HS-5 (cell line): ENCODE measurements at places on chromosomes 3 and 15.

GRCh38 chr15:41483519-41483918, 10.2 kb upstream of the ITPKA start:
- no peak for DNase-seq

DNA sequence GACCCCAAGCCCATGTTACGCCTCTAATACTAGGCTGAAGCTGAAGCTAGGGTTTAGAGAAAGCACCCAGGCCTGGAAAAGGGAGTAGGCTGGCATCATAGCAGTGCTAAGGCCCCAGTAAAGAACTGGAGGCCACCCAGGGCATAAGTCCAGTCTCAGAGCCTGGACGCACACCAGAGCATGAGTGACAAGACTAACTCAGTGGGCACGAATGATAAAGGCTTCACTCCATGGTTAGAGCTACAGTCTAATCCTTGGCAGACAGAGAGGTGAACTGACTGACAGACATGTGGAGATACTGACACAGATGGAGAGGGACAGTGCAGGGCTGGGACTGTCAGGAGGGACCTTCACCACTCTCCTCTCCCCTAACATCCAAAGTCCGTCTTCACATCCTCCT, 139.8 kb downstream of the KCNMB2 start:
- DNase-seq, result no peak

DNA sequence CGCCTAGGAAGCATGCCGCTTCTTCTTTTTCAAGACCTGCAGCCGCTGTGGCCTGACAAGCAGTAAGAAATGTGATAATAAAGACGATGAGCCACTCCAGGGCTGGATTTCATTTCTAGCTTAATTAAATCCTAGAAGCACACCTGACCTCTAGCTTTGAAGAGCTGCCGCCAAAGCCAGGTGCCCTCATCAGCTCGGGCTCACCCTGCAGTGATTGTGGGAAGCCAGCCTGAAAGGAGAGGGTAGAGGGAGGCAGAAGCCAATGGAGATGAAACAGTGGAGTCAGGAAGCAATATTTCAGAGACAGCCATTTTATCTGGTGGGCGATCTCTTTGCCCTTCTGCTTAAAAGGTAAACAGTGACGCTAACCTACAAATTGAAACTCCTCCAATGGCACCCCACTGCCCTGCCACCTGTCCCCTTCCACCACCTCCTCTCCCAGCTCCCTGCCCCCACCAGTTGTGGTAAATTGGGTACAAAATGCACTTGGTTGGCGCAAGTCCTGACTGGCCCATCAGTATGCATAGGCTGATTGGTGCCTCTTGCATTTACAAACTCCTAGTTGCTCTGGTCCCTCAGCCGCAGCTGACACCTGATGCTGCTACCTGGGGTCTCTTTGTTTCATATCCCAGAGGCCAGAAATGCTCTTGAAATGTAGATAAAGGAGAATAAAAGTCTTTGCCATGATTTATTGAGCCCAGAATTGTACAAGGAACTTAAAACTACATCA, 385.3 kb downstream of the PDCD6IP start:
- DNase-seq, result no peak

DNA sequence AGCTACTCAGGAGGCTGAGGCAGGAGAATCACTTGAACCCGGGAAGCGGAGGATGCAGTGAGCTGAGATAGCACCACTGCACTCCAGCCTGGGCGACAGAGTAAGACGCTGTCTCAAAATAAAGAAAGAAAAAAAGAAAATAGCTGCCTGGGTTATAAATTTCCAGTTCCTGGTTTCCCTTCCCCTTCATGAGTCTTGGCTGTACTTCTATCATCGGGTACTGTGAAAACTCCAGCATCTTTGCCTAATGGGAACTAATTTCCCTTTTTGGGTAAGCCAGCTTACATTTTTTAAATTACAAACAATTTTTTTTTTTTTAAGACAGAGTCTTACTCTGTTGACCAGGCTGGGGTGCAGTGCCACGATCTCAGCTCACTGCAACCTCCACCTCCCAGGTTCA, 15.0 kb downstream of the DENND4A start:
- DNase-seq, result no peak

DNA sequence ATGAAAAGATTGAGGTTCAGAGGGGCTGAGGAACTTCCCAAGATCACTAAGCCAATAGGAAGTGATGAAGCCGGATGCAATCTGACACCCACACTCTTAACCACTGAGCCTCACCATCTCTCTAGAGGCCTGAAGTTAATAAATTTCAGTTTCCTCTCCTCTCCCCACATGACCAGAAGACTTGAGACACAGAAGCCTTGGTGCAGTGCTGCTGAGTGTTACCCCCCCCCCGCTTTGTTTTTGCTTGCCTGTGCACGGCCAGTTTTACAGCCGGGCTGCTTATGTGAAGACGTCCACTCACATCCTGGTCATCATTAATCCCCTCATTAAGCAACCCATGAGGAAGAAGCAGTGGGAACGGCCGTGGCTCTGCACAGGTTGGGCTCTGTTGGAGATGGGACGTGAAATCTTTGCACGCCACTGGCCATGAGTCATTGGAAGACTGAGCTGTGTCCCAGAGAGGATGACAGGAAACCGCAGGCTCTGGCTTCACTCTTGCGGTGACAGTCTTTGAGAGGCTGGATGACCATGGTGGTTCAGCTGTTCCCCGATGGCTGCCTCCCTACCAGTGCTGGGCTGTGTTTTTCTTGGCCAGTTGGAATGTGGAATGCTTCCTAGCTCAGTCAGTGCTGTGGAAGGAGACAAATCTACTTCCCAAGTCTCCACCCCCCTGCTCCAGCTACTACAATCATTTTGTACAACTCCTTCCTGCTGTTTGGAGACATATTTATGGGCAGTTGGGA, 232.6 kb upstream of the LRTM1 start:
- DNase-seq, result peak; percentile 99

DNA sequence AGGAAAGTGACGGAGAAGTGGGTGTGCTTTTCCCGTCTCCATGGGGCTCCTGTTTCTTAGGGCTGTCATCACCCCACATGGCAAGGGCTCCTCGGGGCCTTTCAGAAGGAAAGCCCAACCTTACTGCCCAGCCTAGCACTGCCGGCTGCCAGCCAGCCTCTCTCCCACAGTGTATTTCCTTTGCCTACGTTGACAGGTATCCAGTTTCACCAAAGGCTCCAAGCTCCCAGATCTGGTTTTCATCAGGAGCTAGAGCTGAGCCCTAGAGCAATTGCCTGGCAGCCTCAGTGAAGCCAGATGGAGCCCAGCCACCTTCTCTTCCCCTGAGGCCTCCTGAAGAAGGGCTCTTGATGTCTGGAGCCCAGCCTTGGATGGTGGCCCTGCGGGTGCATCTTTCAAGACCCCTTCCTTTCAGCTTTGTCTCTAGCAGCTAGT, 20.2 kb downstream of the CRABP1 start:
- no peak for DNase-seq

GRCh38 chr3:30188713-30189112, 417.7 kb upstream of the TGFBR2 start:
- DNase-seq, result no peak

GRCh38 chr15:100330629-100331215, 11.1 kb downstream of the ADAMTS17 start:
- DNase-seq, result no peak

- DNase-seq, result no peak
These were observed at the start of gene COL6A6 for GRCh38 chr3:130516645-130517512. TSS of gene COL6A6 (plus strand) at chr3:130517177. CDS start at chr3:130560365, 43,188 bp downstream.

GRCh38 chr3:151227266-151227806, 24.3 kb upstream of the GPR171 start:
- DNase-seq, result no peak

DNA sequence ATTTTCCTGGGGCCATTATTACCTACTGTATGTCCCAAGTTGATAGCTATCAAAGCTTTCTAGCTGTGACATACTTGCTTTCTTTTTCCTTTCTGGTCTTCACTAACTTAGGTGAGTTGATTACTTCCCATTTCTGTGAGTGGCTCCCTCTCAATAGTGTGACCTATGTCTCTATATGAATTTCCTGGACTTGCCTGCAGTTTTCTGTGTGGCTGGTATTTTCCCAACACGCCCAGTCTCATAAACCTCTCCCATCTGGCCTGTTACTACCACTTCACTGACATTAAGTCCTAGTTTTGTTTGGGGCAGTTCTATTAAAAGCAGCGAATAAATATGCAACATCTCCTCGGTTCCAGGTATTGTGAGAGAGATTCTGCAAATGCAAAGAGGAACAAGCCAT, 671.2 kb downstream of the SI start:
- no peak for DNase-seq

DNA sequence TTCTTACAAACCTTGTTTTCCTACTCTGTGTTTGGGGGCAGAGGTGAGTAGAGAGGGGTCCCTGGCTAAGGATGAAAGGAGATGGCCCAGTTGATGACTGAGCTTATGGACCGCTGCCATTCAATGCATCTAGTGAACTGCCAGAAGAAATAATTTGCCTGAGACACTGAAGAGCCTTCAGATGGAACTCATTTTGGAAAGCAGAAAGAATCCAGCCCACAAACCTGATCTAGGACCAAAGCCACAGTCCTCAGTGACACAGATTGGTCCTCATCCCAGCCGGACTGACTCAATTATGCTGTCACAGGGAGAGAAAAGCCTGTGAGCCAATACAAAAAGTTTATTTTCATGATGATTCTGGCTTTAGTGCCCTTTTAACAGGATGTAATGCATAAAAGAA, 82.7 kb downstream of the CD47 start:
- no peak for DNase-seq

GRCh38 chr3:196518966-196519717, 4.0 kb upstream of the SMCO1 start:
- peak; percentile 53 for DNase-seq

DNA sequence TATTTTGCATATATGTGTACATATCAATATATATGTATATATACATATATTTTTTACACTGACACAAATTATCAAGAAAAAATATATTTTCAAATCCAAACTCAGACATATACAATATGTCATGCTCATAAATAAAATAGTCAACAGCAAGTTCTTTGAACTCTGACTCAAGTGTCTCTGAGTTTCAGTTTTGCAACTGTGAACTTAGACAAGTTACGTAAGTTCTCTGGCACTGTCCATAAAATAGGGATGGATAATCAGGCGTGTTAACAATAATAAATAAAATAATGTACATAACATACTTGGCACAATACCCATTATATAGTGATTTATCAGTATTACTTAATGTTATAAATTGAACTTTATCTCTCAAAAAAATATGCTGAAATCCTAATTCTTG, 12.1 kb upstream of the XRN1 start:
- DNase-seq, result no peak

- DNase-seq, result no peak
These were observed 83.8 kb downstream of the CLASP2 start for GRCh38 chr3:33634262-33634661.

- no peak for DNase-seq
These were observed 42.4 kb downstream of the RASA2 start for GRCh38 chr3:141529256-141529655.

- no peak for DNase-seq
These were observed 84.7 kb downstream of the FGF12 start for GRCh38 chr3:192642651-192643050.

- DNase-seq, result no peak
These were observed 43.2 kb upstream of the LEKR1 start for GRCh38 chr3:156782921-156783320.

DNA sequence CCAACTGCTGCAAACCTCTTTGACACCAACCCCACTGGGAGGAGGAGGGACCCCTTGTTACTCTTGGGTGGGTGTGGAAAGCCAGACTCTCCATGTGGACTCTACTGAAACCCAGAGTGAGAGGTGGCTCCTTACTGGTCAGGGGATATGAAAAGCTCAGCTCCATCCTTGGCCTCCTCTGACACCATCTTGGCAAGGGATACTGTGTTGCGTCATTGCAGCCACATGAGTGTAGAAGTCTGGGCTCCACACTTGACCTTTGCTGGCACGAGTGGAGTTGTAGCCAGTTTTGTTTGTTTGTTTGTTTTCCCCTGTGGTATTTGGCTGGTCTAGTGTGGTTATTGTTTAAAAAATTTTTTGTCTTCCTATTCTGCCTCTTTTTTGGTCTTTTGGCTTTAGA, 289.1 kb downstream of the GAP43 start:
- no peak for DNase-seq

DNA sequence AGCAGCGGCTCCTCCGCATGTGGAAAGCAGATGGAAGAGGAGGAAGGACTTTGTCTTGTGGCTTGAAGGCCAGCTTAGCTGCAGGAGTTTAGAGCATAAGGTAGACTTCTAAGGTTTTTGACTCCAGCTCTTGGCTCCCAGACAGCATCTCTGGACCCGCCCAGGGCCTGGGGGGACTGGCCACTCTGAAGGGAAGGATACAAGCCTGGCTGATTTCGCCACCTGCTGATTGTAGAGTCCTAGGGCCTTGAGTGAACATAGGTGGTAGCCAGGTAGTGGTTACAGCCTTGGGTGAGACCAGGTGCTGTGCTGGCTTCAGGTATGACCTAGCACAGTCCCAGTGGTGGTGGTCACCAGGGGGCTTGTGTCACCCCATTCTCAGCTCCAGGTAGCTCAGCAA, 48.4 kb upstream of the RPL35A start:
- no peak for DNase-seq

DNA sequence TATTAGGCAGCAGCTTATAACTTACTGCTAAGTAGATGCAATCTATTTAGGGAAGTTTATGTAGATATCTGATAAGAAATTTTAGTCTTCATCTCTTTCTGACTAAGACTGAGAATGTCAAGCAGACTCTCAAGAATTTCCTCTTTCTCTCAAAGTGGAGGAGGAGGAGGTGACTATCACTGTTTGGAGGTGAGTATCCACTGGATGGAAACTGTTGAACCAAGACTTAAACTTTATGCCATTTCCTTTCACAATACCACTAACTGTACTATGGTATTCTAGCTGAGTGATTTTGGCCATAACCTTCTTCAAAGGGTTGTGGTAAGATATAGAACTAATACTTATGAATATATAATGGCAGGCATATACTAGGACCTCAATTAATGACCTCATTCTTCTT, 64.6 kb downstream of the TPRG1 start:
- DNase-seq, result no peak

DNA sequence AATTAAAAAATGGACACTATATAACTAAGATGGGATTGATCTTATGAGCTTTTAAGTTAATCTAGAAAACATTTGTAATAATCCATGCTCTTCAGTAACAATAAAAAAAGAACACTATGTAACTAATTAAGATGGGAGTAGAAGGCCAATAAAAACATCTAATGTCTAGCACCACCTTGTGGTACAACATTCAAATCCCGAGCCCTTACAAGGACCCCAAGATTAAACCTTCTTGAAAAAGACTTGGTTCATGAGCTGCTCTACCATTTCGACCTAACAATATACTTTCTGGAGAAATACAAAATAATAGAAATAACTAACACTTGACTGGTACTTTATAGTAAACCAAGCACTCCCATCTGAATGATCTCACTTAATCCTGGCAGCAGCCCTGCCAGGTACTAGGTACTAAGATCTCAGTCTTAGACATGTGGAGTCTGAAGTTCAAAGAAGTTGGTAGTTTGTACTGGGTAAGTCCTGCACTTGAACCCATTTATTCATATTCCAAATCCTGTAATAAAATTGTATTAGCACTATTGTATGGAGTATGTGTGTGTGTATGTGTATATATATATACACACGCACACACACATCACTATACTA, 21.8 kb downstream of the METTL6 start:
- DNase-seq, result no peak

GRCh38 chr3:159785273-159785708, 203.3 kb upstream of the IL12A start:
- DNase-seq, result no peak

- no peak for DNase-seq
These were observed 120.7 kb upstream of the WNT5A start for GRCh38 chr3:55607844-55608243.
